ENCODE measurements at places on chromosomes 7 and 10.

DNA sequence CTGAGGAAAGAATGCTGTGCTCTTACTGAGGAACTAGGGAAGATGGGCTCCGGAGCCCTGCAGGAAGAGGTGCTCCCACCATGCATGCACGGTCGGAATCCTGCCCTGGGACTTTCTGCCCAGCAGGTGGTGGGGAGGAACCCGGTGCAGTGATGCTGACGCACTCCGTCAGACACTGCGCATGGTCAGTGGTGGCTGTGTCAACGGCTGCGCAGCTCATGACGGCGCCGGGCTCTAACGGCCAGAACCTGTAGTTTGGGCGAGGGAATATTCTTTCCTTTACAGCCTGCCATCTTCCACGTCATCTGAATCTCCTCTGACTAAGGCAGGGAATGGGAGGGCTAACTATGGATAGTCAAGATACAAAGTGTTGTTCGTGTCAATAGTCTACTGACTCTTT is 189.2 kb upstream of the MGMT start:
- DNase-seq, result no peak

DNA sequence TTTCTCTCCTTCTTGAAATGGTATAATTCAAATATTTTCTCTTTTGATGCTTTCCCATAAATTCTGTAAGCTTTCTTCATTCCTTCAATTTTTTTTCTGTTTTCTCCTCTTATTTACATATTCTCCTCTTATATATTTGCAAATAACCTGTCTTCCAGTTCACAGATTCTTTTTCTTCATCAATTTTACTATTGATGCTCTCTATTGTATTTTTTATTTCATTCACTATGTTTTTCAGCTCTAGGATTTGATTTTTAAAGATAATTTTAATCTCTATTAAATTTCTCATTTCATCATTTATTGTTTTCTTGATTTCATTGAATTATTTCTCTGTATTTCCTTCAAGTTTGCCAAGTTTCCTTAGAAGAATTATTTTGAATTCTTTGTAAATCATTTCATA is 54.0 kb upstream of the PRPS1L1 start:
- no peak for DNase-seq

GRCh38 chr10:105328503-105329133 is 687.5 kb downstream of the SORCS3 start:
- no peak for DNase-seq

DNA sequence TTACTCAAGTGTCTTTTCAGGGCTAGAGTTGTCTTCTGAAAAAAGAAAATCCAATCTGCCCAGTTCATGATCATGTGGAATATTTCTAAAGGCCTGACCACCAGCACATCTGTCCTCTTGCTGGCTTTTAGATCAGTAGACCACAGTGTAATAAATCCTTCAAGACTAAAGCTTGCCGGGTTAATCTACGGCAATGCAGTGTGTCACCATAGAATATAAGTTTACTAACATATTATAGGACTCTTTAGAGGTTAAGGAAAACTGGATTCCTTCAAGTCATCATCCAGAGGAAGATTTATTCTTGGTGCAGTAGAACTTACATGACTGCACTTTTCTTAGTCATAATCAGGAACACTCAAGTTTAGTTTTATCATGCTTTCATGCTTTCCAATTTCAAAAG is 349.5 kb downstream of the SEMA3D start:
- no peak for DNase-seq

DNA sequence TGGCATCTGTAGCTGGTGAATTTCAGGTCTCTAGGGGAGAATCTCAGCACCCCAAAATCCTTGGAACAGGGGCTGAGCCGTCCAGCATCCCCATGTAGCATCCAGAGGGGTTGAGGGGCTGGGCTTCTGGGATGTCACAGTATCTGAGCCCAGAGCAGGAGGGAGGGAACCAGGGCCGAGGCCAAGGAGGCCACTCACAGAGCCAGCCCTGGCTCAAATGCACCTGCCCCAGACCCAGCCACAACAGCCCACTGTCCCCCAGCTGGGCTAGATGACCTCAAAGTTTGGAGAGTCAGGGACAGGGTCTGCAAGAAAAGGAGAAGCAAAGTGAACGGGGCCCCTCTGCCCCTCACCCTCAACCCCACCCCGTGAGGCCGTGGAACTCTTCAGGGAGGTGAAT is 22.3 kb downstream of the VSIR start:
- no peak for DNase-seq

DNA sequence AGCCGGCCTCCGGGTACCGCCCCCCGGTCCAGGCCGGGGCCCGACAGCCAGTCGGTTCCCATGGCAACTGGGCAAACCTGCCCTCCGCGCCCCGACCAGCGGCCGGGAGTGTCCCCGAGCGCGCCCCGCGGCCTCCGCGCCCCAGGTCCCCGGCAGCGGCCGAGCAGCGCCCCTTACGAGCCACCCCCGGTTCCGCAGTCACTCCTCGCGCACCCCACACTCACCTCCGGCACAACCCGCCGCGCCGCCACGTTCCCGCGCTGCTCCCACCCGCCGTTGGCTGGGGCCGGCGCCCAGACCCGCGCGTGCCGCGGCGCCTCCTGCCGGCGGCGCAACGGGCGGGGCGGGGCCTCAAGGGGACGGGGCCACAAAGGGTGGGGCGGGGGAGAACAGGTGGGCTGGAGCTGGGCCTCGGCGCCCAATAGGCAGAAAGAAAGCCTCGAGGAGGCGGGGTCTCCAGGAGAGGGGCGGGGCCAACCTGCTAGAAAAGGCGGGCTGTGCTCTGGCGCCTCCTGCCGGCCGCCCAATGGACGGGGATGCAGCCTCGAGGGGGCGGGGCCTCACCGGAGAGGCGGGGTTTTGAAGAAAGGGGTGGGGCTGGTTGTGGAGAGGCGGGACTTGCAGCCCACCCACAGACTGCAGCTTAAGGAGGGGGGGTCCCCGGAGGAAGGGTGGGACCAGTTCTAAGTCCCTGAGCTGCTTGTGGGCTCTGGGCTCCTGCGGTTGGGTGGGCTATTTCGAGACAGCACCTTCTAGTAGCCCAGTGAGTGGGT is at the start of gene RADIL:
RADIL (minus strand) TSS at position 345 of the 773 bp plus-strand sequence. CDS start 5,577 bp downstream, outside the sequence.
- peak; percentile 97 for DNase-seq

DNA sequence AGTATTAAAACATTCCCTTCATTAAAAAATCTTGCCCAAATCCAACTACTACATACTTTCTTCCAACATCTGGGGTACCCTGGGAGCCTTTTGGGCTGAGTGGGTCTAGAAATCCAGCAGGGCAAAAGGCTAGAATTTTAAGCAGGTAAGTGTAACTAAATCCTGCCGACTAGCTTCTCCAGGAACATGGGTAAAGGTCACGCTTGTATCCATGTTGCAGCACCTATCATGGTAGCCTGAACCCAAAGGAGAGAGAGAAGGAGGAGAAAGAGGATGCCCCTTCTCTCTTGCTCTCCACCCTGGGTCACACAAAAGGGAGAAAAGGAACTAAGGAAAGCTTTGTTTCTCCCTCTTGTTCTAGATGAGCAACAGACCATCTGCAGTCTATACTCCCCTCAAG is 53.3 kb downstream of the ZNF680 start:
- no peak for DNase-seq

Data from GM23338 (cell line).